ENCODE measurements at places on chromosomes 4 and X.

DNA sequence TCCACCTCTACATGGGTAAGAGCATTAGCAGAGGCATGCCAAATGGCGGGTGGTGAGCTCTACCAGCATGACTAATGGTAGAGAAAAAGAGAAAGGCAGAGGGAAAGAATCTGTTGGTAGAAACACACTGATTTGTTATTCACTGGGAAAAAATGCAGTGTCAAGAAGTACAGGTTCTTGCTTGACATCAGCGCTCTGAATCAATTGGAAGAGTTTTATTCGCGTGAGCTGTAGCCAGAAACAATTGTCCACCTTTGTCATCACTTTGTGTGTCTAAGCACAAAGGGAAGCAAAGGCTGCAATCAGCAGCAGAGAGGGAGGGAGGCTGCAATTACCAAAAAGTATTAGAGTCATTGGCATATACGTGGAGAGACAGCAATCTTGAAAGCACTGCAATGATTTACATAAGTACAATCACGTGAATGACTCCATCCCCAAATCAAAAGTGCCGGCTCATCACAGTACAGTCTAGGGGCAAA is 67.7 kb upstream of the HS3ST1 start:
- DNase-seq = no peak

GRCh38 chr4:173991814-173992213 is 291.7 kb downstream of the FBXO8 start:
- no peak for DNase-seq

GRCh38 chr4:12458621-12459020 is 1025.5 kb downstream of the RAB28 start:
- DNase-seq = no peak

DNA sequence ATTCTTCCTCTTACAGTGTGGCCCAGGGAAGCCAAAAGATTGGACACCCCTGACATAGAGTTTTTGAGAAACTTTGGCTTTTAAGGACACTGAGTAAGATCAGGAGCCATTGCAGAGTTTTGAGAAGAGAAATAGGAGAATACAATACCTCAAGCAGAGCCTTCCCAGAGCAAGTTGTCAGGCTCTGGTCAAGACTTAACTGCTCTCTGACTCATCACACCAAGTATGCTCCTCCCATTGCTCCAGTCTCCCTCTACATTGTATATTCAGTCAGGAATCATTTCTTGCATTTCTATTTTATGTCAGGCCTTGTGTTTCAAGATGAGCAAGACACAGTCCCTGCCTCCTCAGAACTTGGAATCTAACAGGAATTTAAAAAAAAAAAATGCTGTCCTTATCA is 176.4 kb upstream of the FMR1 start:
- no peak for DNase-seq

DNA sequence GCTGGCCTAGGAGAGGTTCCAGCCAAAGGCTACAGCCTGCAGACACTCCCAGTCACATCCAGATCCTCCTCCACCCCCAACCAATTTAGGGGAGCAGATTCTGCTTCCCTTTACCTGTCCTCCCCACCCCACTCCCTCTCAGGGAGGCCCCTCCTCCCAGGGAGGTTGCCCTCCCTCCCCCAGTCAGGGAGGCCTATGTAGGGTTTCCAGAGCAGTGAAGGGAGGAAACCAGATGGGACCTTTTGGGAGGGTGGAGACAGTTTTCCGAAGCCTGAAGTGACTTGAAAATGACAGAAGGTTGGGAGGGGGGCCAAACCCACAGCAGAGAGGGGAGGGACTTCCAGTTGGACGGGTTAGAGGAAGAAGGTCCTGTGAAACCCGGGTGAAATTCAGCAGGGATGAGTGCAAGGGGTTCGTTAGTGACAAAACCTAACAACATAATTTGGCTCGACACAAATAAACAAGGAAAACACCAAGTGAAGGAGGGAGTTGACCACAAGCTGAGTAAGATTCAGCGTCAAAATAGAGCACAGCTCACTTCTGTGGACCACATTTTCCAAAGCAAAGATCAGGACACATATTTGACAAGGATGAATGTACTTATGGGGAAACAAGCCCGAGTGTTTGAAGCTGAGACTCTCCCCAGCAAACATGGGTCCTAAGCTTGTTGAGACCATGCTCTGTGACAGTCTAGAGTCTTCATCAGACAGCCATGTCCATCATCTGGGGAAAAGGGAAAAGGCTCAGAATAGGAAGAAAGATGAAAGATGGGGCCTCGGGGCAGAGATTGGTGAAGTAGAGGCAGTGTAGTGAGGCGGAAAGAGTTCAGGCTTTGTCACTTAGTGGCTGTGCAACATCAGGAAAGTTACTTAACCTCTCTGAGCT is 46.4 kb downstream of the PRPS1 start:
- DNase-seq = peak; percentile 13

DNA sequence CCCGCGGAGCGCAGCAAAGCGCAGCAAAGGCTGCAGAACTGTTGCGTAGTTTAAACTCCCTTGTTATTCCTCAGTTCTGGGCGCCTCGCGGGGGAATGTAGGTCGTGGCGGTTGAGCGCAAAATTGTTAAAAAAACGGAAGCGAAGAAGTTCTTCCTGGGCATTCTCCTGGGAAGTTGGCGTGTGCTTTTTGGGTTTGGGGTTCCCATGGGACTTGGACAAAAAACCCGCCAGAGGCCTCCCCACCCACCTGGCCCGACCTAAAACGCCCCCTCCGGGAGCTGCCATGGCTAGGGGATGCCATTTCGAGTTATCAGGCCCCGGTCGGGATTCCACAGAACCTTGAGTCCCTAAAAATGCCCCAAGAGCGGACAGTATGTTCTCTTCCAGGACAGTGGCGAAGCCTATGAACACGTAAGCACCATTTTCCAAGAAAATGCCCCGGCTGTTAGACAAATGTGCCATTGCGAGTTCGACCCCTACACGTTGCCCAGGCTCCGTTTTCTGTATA is 8.9 kb downstream of the ZIC3 start:
- DNase-seq = no peak

DNA sequence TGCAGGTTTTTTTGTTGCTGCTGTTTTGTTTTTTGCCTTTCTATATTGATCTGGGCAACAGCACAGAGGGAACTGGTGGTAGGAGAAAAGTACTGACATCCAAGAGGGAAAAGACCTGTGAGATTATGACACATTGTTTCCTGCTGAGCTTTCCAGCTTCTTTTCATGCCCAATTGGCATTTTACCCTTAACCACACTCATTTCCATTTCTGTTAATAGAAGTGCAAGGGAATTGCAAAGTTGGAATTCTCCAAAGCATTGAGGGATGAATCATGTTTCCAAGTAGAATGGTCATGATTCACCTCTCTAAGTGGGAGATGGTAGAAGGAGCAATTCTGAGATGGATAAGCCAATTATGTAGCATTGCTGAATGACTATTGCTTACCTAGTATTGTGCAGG is 161.5 kb downstream of the PPARGC1A start:
- DNase-seq = no peak

GRCh38 chr4:31053451-31053850 is 333.3 kb downstream of the PCDH7 start:
- DNase-seq = no peak

GRCh38 chr4:99062120-99062519 is 26.5 kb downstream of the ADH5 start:
- no peak for DNase-seq

DNA sequence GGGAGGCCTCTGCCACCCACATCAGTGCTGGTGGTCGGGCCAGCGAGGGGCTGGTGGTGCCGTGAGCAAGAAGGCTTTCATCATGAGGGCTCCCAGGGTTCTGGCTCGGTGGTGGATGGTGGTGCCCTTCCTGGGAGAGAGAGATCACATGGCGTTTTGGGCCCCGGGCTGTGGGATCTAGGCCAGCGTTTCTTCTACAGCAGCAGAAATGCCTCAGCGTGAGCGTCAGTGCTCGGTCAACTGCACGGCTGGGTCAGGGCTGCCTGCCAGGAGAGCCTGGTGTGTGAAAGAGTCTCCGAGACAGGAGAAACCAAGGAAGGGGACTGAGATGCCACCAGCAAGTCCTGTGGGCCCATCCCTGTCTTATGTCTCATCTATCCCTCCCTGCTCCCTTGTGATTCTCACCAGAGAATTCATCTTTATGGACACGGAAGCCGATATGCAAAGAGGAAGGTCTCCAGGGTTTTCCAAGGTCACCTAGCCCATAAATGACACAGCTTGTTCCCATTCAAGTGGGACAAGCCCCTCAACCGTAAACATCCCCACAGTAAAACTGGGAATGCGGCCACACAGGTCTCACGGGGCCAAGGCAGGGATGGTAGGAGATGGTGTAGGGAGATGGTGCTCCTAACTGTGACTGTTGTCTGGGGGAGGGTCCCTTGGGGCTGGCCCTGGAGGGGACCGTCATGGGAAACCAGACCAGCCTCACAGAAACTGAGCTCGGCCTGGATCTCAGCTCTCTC is 99.2 kb downstream of the SORCS2 start:
- DNase-seq = no peak

DNA sequence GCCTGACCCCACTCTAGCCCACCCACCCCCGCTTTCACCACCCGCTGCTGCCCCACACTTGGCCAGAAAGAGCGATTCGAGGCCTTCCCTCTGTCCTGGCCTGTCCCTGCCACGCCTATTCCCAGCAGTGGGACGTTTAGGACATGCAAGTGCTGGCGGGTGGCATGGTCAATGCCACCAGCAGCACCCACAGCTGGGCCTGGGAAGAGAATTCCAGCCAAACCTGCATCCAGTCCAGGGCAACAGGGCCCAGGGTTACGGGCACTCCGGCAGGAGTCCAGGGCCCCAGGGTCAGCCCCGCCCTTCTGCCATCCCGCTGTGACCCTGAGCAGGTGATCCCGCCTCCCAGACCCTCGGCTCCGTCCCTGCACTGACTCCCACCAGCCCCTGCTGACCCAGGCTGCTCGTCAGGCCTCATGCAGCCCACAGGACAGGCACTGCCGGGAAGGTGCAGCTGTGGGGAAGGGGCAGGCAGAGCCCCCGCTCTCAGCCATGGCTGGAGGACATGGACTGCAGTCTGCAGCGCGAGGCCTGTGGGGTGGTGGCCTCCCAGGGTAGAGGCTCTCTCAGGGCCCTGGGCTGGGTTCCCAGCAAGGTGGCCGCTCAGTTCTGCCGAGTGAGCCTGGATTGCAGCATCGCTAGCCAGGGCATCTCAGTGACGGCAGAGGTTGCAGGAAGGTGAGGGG is 6.8 kb upstream of the HTRA3 start:
- no peak for DNase-seq

GRCh38 chrX:19556202-19556601 is 40.9 kb upstream of the MAP3K15 start:
- no peak for DNase-seq

DNA sequence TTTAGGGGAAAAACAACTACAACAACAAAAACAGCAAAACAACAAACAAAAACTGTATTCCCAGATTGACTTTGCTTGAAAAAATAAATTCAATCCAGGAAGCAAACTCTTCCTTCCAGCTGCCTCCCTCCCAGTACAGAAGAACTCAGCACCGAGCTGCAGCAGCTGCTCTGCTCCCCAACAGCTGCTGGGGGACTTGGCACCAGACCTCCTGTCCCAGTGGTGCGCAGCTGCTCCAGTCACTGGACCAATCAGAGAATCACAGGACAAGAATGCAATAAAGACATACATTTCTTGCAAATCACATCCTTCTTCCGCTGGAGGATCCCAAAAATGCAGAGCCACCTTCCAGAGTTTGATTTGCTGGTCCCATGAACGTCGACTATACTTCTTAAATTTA is 11.8 kb upstream of the FAM53A start:
- DNase-seq = no peak

GRCh38 chrX:108795240-108795639 is 58.9 kb upstream of the IRS4 start:
- peak; percentile 55 for DNase-seq

GRCh38 chr4:93788712-93789111 is 39.8 kb upstream of the ATOH1 start:
- no peak for DNase-seq

- no peak for DNase-seq
Measured at GRCh38 chr4:159779716-159780115, 676.8 kb downstream of the RAPGEF2 start.

- no peak for DNase-seq
Measured at GRCh38 chrX:68355629-68355920, 77.7 kb downstream of the OPHN1 start.

DNA sequence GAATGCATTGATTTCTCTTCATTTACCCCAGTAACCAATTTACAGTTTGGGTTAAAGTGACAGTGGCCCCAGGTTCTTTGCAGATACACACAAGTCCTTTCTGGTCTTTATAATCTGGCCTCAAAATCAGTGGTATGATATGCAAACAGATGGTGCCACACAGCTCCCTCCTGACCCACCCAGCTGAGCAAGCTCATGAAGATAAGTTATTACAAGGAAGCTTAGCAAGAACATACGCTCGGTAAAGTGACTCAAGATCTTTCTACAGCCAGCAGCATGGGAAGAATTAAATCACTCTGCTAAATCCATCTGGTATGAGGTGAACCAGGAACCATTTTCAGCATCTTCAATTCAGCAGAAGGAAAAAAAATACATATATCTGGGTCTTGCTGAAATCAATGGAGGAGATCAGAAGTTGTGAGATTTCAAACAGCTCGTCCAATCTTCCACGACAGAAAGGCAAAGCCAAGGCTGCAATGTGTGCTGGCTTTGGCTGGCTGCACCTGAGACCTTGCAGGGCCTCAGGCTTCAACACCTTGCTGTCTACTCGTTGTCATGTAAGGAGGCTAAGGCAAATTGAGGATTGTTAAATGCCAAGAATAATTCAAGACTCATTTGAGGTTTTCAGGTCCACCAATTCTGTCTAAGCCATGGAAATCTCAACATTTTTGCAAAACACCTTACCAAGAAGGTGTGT is 28.2 kb downstream of the SEL1L3 start:
- no peak for DNase-seq

DNA sequence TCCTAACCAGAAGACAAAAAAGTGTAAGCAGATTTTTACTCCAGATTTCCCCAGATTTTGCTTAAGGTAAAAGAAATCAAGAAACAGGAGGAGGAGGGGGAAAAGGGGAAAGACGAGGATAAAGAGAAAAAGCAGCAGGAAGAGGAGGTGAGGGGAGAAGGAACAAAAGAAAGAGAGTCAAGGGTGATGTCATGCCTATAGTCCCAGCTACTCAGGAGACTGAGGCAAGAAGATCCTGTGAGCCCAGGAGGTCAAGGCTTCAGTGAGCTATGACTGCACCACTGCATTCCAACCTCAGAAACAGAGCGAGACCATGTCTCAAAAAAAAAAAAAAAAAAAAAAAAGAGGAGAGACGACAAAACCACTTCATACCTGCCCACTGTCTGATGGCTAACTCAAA is 12.0 kb upstream of the PKD2 start:
- DNase-seq = no peak

GRCh38 chr4:7771541-7772507 is 167.8 kb downstream of the AFAP1 start:
- no peak for DNase-seq

DNA sequence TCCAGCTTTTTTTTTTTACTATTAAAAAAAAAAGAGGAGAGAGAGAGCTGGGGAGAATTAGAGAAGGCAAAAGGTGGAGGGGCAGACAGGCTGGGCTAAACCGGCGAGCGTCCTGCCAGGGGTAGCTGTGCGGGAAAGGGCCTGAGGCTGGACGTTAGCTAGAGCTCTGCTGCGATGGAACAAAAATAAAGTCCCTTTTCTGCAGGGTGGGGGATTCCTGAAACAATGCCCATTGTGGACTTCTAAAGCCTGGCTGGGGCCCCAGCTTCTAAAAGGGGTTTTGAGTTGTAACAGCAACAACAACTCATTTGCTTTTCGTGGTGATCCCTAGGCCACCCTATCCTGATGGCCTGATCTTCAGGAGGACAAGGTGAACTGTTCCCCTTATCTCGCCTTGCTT is 311.7 kb downstream of the FBXW7 start:
- DNase-seq = no peak

Measured in endodermal cell (in vitro differentiated cells).